T-cell (primary cell): ENCODE measurements at places on chromosomes 12 and 14. TPM values are rescaled to one million over a fixed set of nuclear protein-coding genes. Genes with fewer than 3 reads are reported as not detected.

DNA sequence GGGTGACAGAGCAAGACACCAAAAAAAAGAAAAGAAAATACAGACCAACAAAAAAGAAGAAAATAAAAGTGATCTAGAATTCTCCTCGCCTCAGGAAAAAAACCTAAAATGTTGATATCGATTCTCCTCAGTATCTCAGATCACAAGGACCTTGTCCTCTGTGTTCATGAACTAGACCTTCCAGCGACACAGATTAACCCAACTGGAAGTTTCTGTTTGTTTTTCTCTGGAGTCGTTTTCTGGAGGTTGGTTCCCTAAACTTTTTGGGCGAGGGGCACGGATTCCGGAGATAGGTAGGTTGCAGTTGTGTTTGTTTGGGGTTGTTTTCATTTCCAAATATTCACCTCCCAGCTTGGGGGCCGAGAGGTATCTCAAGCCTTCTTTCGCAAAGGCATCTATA, 559 bp upstream of the RFC5 start:
- no peak for DNase-seq

- DNase-seq, result no peak
These were observed 470.8 kb upstream of the LMO3 start for GRCh38 chr12:17076811-17077210.

DNA sequence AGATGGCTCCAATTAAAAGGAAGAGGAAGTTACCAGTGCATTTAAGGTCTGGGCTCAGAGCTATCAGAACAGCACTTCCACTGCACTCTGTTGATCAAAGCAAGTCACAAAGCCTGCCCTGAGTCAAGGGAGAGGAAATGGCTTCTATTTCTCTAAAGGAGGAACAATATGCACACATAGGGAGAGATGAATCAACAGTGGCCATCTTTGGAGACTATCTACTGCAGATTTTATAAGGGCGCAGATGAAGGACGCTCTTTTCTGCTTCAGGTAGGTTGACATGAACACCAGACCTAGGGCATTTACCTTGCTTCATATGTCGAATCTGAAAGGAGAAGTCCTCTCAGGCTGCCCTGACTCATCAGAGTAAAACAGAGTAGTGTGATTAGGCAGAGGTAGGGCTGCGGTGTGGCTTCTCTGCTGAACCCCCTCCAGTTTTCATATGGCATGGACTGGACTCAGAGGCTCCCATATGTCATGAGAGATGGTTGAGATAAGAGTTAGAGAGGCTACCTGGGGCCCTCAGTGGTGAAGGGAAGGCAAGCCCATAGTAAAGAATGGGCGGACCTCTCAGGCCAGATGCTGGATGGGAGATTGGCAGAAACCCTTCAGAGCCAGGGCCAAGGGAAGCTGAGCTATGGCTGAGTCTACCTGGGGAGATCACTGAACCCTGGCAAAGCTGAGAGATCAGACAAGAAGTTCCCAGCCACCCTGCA, 84.4 kb downstream of the ARF6 start:
- peak; percentile 28 for DNase-seq

- DNase-seq, result no peak
These were observed 152.1 kb downstream of the ITPR2 start for GRCh38 chr12:26680727-26681455.

DNA sequence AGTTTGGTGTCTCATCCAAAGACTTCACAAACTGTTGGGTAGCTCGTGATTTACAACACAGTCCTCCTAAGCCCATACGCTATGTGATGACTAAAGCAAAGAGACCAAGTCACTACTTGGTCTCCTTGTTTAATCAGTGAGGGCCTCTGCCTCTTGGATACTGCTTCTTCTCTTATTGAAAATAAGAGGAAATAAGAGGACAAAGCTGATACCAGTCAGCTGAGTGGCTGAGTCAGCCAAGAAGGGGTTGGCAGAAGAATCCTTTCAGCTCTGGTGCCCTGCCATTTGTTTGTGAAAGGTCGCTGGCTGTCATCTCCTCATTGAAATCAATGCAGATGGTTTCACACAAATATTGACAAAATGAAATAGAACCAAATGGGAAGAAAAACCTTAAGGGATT, 67.5 kb upstream of the SLC35F4 start:
- no peak for DNase-seq

- DNase-seq, result no peak
These were observed 19.2 kb downstream of the CSRP2 start for GRCh38 chr12:76859611-76860010.

DNA sequence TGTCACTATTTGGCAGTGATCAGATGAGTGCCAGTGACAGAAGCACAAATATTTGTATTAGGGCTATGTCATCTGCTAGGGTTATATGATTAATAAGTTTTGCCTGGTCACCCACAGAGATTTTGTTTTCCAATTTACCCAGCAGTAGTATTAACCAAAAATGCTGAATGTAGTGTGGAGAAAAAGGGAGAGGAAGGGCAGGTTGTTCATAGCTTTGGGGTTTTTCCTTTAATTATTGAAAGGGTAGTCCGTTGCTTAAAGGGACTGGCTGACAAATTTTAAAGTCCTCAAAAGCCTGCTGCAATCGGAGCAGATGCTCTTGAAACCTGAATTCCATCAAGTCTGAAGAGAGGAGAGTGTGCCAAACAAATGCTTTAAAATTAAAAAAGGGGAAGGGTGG, 237.9 kb upstream of the CCDC196 start:
- DNase-seq, result no peak

- no peak for DNase-seq
These were observed 192.3 kb downstream of the EGLN3 start for GRCh38 chr14:33758547-33758946.

The SYNDIG1L gene
- total RNA-seq, result not detected

The ASCL1 gene
- total RNA-seq, result not detected

The LALBA gene
- total RNA-seq, result not detected

The SIX4 gene
- not detected for total RNA-seq

The BCL11B gene
- total RNA-seq, result 187 TPM

The DNAJC22 gene
- total RNA-seq, result not detected
